ENCODE measurements at places on chromosomes 11 and 22.

GRCh38 chr11:48017105-48017830, 36.9 kb downstream of the PTPRJ start:
- DNase-seq: no peak

- no peak for DNase-seq
Observed at GRCh38 chr11:131808470-131808869, 438.1 kb downstream of the NTM start.

DNA sequence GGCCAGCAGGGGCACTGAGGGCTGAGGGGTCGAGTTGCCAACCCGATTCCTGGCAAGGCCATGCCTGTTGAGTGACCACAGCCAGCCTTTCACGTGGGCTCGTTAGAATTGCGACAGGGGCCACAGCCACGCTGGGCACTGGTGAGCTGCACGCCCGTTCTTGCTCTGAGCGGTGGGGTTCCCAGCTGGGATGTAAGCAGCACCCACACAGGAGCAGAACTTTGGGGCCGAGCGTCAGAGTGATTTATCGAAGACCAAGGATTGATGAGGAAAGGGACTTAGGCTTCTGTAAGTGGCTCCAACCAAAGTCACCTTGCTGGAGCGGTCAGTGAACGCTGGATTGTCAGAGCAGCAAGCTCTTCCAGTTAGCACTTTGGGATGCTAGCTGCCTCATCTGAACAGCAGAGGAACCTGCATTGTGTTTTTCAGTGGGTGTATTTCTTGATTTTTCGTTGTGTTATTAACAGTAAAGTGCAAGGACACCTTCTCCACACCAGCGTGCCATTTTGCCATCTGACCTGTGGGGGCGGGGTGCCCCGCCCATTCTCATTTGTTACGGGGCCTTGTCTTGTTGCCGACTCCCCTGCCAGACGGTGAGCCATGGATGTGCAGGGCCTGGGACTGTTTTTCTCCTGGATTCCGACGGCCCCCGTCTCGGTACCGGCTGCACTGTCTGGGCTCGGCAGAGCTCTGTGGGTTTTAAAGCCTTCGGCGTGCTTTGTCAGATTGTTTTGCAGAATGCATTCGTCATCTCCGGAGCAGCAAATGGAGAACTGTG, 202.5 kb downstream of the TBC1D22A start:
- no peak for DNase-seq

GRCh38 chr22:29883775-29884097, 762 bp downstream of the MTMR3 start:
- no peak for DNase-seq

DNA sequence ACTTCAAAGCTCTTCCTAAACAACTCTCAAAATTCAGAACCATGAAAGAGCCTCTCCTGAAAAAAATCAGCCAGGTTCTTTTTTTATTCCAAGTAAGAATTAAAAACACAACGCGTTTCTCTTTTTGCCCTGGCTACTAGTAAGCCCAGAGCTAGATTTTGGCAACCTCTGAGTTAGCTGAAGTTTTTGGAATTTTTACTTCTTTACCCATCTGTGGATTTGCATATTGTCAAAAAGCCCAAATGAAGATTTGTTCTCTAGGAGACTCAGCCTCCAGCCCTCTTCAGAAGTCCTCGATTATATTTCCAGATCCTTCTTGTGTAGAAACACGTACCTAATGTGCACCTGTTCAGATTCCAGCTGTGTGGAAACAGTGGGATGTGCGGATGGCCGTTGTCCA, 517.9 kb downstream of the TBC1D22A start:
- DNase-seq: no peak

- DNase-seq: no peak
Observed at GRCh38 chr11:64572143-64572542, 18.9 kb upstream of the SLC22A12 start.

DNA sequence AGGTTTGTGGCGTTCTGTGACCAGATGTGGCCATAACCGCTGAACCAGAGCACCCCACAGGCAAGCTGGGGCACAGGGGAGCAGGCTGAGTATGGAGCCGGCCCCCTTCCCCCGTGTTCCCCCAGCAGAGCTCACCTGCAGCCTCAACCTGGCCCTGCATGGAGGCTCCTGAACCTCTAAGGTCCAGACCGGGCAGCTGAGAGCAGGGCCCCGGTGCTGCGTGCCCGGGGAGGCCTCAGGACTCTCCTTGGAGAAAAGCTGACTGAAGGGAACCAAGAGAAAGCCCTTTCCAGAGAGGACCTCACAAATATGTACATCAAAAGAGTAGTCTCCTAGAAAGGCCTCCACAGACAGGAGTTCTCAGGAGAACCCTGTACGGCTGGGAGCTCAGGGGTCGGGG, 17.4 kb upstream of the IGSF22 start:
- no peak for DNase-seq

DNA sequence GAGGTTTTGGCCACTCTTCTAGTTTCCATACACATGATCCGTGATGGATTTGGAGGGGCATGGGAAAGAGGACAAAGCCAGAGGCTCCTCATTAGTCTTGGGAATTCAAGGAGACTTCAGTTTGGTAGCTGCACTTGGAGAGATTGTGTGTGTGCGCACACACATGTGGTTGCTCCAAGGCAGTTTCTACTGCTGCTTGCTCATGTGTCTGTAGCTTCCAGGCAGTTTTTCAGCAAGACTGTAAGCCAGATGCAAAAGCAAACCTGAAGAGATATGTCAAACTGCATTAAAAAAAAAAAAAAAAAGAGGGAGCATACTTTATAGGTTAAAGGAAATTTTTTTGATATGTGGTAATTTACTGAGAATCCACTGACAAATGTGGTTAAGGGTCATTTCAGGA, 95.7 kb downstream of the OSBP2 start:
- no peak for DNase-seq

DNA sequence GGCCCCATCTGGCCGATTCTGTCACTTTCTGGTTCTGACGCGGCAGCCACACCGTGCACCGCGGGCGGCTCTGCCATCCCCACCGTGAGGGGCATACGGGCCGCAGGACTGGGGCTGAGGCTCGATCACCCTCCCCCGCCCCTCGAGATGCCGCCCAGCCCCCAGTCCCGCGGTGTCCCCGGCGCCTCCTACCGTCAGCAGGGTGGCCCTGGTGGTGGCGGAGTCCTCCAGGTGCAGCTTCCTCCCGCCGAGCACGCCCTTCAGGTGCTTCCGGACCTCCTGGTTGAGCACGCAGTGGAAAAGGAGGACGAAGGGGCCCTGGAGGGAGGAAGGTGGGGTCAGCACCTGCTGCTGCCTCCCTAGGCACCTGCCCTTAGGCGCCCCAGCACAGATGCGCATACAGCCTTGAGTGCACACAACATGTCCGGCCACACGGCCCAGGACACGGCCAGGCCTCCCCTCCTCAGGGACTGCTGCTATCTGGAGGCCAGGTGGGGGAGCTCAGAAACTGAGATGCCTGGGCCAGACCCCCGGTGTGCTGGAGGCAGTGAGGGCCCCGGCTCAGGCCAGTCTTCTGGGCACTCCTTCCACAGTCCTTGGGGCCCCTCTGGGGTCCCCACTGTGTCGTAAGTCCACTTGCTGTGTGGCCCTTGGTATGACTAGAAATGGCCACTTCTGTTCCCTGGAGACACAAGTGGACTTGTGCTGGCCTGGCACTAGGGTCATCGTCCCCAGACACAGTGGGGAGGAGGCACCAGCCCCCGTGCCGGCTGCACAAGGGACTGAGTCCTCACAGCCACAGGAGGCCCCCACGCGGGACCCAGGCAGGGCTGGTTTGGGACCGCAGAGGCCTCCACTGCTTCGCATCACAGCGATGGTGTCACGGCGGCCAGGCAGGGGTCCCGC, 31.5 kb downstream of the TRMU start:
- no peak for DNase-seq

DNA sequence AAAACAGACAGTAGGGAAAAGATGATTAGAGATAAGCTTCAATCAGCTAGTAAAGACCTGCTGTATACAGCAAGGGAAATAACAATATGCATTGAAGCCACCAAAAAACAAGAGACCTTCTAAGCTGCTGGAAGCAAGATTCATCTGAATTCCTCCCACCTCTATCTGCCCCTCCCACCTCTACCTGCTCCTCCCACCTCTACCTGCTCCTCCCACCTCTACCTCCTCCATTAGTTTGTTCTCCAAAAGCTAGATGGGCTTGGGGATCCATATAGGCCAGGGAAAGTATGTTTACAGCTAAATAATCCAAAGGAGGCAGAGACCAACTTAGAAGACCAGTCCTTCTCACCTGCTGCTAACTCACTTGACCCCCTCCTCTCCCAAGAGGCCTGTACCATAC, 33.2 kb downstream of the PAK1 start:
- no peak for DNase-seq

- no peak for DNase-seq
Observed at GRCh38 chr22:32760815-32761214, 40.7 kb upstream of the TIMP3 start.

- no peak for DNase-seq
Observed at GRCh38 chr22:30206944-30207343, 39.6 kb downstream of the LIF start.

GRCh38 chr11:93850594-93851018, at the start of gene VSTM5:
TSS of gene VSTM5 (minus strand) at chr11:93850618. CDS start at chr11:93850502, 116 bp downstream.
- no peak for DNase-seq

GRCh38 chr22:36303874-36304273, 50.9 kb downstream of the APOL1 start:
- DNase-seq: no peak

GRCh38 chr22:19035474-19036228, 86.6 kb downstream of the DGCR2 start:
- DNase-seq: no peak

Data from NCI-H446 (cell line).